ENCODE measurements at places on chromosomes 2 and 18. TPM values are rescaled to one million over a fixed set of nuclear protein-coding genes. Genes with fewer than 3 reads are reported as not detected.
A peak's percentile ranks its signal among the peaks of the same experiment; 100 is the strongest.

Gene LHCGR
- polyA plus RNA-seq: 0.10 TPM

- DNase-seq: no peak
Observed at GRCh38 chr2:168469281-168469988, 13.4 kb downstream of the CERS6 start.

GRCh38 chr2:29010946-29011345, 29.8 kb downstream of the TOGARAM2 start:
- DNase-seq: peak; percentile 69

- DNase-seq: peak; percentile 95
Observed at GRCh38 chr2:174023591-174024523, 58.7 kb upstream of the SP3 start.

GRCh38 chr2:28694364-28694763, 57.3 kb upstream of the PPP1CB start:
- DNase-seq: no peak

Gene CAPN14
- 0.07 TPM for polyA plus RNA-seq

DNA sequence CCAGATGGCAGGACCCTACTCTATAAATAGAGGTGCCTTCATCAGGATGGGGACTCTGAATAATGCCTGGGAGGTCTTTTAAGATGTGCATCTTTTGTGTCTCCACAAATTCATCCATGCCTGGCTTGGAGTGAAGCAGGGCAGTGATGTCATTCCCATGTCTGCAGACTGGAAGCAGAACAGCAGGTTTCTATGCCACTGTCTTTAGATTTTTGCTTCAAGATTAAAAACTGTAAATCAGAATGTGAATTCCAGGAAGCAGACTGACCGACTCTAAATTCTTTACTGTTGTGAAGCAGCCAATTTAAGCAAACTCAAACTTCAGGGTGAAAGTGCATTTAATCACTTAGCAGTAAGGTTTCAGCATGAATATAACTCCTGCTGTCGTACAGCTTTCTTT, 159.3 kb downstream of the SCG2 start:
- peak; percentile 11 for DNase-seq

- DNase-seq: no peak
Observed at GRCh38 chr2:41483226-41483625, 564.6 kb upstream of the PKDCC start.

Gene SLC11A1
- 0.07 TPM for polyA plus RNA-seq

DNA sequence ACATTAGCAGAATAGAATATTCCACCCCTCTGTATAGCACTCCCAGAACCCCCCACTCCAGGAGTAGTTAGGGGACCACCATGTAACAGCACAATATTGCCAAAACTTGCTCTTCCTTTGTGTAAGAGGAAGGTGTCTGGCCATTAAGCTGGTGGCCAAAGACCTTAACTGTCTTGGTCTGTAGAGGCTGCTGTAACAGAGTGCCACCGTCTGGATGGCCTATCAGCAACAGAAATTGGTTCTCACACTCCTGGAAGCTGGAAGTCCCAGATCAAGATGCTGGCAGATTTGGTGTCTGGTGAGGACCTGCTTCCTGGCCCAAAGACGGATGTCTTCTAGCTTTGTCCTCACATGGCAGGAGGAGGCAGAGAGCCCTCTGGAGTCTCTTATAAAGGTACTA, 61.6 kb upstream of the TGFA start:
- no peak for DNase-seq

Gene CASP8
- polyA plus RNA-seq: 13.1 TPM

GRCh38 chr2:240602266-240603050, 15.9 kb downstream of the CAPN10 start:
- DNase-seq: no peak

DNA sequence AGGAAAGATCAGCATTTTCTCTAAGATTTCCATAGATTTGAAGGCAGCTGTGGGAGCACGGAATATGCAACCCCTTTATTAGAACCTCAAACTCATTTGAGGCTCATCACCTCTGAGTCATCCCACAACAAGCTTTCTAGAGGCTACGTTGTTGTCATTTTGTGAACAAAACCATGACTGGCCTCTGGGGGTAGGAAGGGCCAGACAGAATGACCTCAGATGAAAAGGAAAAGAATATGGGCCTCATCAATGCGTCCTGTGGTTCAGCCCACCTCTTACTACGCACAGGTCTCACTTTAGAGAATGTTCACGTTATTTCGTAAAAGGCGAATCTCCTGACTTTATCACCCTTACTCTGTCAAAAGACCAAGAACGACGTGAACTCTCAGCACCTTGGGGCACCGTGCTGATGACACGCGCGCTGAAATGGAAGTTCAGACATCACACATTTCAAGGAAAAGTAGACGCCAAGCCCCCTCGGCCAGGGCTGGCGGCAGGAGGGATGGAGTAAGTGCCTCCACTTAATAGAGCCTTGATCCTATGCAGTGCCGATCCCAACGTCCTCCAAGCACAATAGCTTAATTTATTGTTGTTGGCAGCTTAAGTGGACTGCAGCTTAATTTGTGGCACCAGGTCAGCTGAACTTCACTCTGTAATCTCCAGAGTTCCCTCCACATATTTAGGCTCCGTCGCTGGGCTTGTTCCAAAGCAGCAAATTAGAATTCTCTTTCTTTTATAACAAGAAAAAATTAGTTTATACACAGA, 208.3 kb downstream of the EIPR1 start:
- peak; percentile 69 for DNase-seq

Gene ATP6V1C2
- not detected for polyA plus RNA-seq

GRCh38 chr18:24543086-24543794, 82.8 kb downstream of the HRH4 start:
- no peak for DNase-seq

DNA sequence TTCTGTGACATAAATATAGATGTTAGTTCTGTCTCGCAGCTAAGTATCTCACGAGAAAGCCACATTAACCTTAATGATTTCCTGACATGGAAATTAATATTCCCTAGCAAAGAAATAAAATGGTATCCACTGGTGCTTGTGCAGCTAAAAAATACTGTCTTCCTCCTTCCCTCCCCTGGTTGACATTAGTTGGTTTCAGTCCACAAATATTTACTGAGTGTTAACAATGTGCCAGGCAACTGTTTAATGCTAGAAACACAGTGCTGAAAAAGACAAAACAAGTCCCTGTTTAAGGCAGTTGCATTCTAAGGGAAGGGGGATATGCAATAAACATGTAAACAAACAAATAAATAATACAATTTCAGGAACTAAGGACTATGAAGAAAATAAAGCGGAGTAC, 44.2 kb upstream of the VPS54 start:
- DNase-seq: no peak

DNA sequence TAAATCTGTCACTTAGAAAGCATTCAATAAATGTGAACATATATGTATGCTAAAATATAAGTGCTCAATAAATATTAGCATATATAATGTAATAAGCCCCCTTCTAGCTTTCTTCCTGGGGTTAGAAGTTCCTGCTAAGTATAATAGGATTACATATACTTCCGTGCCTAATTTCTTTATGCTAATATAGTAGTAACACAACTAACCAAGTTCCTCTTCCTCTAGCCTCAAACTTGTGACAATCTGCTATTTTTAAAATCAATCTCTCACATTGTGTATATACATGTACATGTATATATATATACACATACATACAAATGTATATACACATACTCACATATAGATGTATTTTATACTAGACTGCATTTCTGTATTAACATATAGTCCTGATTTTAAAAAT, 32.2 kb downstream of the TLK1 start:
- no peak for DNase-seq

Gene ITM2C
- 274 TPM for polyA plus RNA-seq

DNA sequence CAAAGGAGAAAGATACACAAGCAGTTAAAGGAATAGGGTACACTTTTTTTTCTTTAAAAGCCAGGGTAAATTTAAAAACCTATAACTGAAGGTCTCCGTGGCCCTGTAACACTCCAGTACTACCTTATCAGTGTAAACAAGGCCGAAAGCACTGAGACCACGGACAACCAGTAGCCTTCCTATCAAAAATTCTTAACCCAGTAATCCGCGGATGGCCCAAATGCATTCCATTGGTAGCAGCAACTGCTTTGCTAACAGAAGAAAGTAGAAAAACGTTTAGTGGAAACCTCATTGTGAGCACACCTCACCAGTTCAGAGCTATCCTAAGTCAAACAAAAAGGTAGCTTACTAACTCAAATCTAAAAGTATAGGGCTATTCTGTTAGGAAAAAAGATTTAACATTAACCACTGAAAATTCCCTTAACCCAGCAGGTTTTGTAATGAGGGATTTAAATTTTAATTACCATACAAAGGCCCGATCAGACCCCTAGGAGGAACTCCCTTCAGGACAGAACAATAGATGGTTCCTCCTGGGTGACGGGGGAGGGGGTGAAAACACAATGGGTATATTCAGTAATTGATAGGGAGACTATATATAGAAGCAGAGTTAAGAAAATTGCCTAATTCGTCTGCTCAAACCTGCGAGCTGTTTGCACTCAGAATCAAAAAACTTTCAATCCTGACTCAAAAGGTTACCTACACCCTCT, 50.8 kb upstream of the CWC22 start:
- no peak for DNase-seq

DNA sequence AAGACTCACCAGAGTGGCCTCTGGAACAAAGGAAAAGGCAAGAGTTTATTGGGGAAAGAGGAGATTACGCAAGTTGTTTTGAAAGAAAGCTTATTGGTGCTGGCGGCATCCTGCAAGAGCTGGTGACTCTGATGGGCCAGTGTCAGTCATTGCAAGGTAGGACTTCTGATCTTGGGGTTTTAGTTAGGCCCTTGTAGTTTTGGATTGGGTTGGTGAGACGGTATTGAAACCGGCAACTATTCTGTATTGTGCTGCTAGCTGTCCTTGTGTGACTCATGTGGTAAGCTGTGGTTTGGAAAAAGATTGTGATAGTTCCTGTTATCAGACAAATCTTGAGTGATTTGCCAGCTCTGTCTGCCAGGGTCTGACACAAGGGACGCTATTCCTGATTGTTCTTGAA, 159.1 kb upstream of the PIEZO2 start:
- DNase-seq: peak; percentile 10

- no peak for DNase-seq
Observed at GRCh38 chr2:113083296-113083695, 15.5 kb downstream of the IL1F10 start.

DNA sequence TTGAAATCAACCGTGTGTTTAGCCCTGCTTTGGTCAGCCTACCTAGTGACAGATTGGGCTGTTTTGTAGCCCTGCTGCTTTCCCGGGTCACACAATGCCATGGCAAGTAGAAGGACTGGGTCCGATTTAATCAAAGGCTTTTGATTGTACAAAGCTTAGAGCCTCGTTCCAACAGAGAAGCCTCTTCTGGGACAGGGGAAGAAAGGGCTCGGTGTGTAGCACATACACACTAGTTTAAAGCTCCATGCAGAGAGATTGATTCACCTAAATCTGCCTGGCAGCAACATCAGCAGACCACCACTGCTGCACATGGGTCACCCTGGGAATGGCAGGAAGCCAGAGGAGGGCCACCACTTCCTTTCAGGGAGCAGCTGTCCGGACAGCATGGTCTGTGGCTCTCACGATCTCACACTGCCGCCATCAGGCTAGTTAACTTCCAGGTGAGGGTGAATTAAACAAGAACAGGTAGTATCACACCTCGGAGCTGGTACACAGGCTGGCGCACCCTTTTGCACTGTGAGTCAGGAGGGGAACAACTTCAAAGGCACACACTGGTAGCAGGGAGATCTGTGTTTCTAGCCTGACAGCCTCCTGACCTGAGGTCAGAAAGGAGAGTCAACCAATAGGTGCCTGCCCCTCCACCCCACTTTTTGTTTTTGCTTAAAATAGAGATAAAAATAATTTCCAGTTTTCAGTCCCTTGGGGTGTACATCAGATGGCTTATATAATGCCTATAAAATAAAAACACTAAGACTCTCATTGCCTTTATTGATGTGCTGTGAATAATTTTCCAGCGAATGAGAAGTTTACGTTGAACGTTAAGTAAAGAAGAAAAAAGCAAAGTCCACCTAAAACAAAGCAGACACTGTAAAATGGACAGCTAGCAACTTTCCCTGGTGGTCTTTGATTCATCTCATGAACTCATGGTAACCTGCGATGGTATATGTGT, 108.5 kb downstream of the CDCA7 start:
- no peak for DNase-seq

Gene UGT1A5
- polyA plus RNA-seq: not detected

Gene ABCG8
- not detected for polyA plus RNA-seq

DNA sequence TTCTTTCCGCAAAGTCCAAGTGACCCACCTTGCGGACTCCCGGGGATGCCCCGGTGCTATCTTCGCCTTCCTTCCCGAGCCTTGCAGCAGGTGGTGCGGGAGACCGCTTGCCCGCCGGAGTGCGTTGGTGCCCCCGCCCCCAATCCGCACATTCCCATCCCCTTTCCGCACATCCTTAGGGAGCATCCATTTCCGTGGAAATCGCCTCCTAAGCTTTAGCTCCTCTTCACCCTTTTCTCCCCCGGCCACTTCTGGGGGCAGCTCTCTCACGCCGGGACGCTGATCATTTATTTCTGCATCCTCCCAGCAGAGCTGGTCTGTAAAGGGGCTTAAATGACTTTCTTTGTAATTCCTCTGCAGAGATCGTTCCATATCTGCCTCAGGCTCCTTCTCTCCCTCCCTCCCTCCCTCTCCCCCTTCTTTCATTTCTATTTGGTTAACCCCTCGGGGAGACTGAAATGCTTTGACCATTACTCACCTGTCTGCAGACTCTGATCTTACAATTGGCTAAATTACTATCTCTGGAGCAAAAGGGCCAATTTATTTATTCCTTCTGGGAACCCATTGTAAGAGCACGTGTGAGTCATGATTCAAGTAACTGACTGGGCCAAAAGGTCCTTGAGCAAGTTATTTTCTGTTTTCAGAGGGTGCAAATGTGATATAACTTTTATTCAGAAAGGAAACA, 1.3 kb upstream of the LYPD1 start:
- DNase-seq: peak; percentile 97

GRCh38 chr2:170819680-170820664, 3.3 kb downstream of the GAD1 start:
- DNase-seq: no peak

Gene WDR12
- polyA plus RNA-seq: 11.1 TPM

DNA sequence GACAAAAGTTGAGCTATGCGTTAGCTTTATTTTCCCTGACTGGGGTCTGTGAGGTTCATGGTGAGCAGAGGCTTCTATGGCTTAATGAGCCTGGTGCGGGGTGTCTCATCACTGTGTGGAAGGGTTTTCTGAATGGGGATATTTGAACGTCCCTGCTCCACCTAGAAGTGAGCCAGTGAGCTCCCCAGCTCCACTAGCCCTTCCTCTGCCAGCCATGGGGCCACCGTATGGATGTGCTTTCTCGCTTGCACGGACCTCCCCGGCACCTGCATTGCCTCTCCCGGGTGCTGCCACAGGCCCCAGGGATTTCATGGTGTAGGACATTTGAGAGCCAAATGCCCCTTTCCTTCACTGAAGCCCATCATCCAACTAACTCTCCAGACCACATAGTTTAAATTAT, 37.8 kb downstream of the CYP26B1 start:
- DNase-seq: no peak

Gene CCL20
- not detected for polyA plus RNA-seq

Gene MALL
- 1.2 TPM for polyA plus RNA-seq

All from IMR-90 (cell line).